ENCODE measurements at places on chromosomes 12 and 14.

GRCh38 chr12:130504840-130505175, 167.1 kb downstream of the PIWIL1 start:
- DNase-seq = no peak

DNA sequence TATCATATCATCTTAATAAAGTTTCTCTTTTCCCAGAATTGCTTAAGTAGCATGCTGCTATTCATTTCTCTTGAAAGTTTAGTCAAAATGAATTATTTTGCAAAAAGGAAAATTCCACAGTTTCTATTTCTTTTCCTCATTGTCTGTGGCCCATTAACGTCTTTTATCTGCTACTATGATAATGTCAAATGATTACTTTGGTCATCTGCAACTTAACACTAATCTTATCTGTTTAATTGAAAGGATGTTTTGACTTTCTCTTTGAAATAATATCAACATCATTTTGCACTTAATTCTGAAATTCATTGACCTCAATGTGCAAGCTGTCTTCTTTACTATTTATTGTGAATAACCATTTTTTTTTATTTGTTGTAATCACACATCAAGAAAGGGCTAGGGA, 146.5 kb upstream of the SLCO1C1 start:
- no peak for DNase-seq

DNA sequence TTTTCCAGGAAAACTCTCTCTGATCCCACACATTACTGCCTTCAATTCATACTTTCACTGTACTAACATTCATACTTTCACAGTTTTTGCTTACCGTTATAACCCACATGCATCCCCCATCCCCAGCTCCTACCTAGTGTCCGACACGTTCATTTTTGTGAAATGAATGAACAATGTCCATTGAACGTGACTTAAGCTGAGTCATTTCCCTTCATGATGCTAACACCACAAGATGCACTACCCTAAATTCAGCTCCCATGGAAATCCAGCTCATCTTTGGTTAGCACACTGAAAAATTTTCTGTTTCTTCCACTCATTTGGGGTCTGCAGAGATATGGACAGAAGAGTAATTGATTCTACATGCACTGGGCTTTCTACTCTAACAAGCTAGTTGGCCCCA, 84.7 kb downstream of the GALNT4 start:
- no peak for DNase-seq

DNA sequence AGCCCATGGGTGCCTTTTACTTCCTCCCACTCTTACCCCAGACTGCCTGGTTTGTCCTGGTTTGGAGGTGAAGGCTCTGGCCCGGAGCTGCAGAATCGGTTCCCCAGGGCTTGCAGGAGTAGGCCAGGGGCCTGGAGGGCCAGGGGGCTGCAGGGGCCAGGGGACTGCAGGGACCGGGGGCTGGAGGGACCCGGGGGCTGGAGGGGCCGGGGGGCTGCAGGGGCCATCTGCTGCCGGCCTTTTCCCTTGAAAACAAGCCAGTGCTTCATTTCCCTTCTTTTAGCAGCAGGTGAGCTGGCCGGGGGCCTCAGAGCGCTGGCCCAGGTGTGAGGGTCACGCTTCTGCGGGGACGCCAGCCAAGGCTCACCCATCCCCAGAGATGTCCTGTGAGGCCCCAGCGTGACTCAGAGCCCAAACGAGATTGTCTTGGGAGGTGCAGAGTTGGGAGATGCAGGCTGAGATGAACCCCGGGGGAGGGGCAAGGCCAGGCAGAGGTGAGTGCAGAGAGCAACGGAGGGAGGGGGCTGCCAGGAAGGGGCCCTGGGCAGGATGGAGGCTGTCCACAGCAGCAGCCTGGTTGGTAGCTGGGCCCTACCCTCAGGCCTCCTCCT, 154.9 kb downstream of the KIF26A start:
- DNase-seq = peak; percentile 43

DNA sequence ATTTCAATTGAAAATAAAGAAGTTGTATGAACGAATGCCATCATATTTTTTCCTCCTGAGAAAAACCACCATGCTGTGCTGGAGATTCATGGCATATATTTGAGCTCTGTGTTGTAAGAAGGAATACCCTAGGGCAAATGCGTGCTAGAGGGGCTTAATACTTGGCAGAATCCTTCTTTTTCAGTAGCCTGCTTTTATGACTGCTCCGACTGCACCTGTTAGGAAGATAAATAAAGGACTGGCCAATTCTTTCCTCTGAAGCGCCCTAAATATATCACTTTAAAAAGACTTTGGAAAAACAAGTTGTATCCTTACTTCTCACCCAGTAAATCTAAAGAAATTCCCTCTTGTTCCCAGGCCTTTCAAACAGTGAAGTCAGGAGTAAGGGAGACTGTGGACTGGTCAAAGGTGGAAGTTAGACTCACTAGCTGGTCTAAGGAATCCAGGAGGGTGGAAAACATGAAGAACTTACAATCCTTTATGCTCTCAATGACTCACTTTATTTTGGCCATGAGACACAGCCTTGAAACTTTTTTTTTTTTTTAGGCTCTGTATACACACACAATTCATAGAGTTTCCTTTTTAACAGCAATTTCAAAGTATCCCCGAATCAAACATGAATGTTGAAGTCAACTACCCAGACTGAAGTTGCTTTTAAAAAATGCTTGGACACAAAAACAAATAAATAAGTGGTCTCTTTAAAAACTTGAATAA, 5.2 kb downstream of the MYBPC1 start:
- DNase-seq = no peak

DNA sequence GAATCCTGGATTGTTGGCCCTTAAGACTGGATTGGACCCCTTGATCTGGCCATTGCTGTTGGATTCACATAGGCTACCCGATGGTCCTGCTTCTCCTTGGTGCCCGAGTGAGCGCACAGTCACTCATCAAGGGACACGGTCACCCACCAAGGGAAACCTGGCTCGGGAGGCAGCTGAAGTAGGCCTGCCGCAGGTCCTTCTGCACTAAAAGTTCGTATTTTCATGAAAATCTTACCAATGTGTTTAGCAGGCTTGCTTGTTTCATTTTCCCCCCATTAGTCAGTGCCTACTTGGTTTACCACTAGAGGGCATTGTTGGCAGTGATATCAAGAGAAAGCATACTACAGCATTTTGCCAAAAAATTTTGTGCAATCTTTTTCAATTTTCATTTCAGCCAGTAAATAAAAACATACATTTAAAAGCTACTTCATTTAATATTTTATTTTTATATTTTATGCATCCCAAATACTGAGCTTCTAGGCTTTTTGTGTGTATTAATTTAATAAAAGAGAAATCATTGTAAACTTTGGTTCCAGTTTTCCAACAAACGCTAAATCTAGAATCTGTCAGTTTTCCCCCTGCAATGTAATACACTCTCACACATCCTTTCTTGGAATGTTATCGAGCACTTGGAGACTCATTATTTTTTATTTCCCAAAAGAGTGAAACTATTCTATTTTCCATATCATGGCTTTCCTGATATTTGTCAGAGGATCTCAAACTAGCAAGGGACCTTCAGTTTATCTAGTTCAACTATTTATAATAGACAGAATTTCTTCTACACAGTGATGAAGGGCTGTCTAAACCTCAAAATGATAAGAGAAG, 116.7 kb downstream of the LMNTD1 start:
- no peak for DNase-seq

DNA sequence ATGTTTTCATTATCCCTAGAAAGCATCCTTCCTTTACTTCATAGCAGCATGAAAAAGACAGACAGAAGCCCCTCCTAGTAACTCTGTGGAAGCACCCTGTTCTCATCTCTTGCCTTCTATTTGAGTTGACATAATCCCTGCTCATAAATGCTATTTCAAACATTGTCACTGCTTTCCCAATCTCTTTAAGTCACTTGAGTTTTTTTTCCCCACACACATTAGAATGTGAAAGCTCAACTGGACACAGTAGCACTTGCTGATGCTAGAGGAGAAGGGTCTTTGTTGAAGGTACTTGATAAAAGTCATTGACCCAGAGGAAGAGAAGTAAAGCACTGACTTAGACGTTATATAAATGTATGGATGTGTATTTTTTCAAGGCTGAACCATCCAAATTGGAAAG, 3.0 kb downstream of the E2F7 start:
- no peak for DNase-seq

DNA sequence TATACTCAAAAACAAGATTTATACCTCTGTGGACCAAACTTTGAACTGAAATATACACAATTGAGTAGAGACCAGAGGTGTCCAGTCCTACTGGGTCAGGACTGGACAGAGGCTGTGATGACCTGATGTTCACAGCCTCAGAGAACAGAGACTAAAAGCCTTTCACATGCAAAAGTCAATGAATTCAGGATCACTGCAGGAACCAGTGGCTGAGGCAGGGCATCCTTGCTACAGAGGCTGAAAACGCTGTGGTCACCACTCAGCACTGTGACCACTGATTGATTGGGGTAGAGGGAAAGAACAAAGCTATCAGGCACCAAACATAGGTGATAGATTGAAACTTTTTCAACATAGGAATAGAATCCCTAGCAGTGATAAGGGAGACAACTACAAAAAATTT, 25.1 kb downstream of the GRIP1 start:
- DNase-seq = no peak

DNA sequence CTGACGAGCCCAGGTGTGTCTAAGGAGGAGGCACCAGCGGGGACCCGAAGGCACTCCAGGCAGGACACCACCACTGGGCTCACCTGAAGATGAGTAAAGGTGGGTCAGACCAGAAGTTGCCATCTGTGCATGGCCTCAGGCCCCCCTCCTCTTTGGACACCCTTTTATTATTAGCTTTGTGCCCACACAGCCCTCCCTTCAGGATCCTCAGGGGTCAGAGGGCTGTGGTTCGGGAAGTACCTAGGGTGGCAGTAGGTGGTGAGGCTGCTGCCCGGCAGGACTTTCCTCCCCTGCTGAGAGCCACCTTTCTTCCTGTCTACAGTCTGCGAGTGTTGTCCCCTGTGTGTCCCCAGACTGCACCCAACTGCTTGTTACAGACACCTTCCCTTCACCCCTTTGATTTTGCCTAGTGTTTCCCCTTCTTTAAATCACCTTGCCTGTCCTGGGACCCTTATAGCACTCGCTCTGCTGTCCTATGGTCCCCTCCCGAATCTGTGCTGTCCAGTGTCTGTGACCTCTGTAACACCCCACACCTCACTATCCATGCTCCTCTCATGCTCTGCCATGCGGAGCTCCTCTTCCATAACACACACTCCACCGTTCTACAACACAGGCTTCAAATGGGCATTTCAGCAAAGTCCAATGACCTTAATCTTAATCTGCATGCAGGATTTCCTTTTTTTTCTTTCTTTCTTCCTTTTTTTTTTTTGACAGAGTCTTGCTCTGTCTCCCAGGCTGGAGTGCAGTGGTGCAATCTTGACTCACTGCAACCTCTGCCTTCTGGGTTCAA, 25.7 kb downstream of the SOAT2 start:
- no peak for DNase-seq

DNA sequence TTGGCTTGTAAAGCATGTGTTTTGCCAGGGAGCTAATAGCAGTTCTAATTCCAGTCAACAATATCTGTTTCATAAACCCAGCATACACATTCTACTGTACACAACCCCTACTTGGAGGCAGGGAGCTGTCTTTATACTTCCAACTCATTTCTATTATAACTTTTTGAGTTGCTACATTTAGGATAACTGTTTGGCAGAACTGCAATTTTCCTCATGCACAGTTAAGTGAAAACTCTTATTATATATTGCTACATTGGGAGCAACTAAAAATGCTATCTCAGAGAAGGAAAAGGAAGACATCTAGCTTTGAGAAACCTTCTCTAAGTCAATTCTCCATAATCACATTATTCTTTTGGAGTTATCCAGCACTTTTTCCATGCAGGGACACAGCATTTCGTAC, 480.2 kb downstream of the RPS29 start:
- no peak for DNase-seq

GRCh38 chr14:85539510-85539909, 9.6 kb downstream of the FLRT2 start:
- DNase-seq = no peak

- DNase-seq = no peak
Measured at GRCh38 chr14:61555056-61555838, 140.1 kb upstream of the HIF1A start.

- no peak for DNase-seq
Measured at GRCh38 chr14:73719361-73719760, 5.2 kb upstream of the PNMA1 start.

DNA sequence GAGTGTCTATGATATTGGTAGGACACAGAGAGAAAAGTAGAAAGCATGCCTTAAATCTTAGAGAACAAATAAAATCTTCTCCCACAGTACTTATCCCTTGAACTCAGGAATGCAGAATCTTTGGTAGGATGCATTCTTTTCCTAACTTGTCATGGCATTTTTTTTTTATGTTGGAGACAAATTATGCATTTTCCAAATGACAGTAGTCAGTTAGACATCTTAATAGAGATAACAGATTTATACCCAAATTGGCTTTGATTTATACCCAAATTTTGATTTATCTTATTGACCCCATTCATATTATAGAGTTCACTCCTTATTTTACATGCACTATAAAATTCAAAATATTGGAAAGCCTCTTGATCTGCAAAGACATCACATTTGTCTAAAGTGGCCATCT, 132.9 kb downstream of the CNTN1 start:
- no peak for DNase-seq

DNA sequence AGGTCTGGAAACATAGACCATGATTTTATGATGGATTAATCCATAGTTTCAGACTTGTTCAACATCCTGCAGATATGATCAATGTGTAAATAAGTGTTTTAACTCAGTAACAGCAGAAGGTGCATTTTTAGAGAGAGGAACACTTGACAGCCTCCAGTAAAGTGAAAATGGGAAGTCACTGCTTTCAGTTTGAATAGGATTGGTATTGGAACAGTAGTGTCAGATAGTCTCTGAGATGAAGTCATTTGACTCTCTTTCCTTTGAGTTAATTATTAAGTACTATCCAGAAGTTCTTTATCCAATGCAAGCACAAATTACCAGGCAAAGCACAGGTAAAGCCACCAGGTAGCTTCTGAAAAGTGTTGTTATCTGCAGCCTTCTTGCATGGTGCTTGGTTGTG, 14.5 kb upstream of the NAV3 start:
- no peak for DNase-seq

GRCh38 chr14:74514471-74514941, 20.9 kb downstream of the ISCA2 start:
- DNase-seq = no peak

- DNase-seq = no peak
Measured at GRCh38 chr12:92719674-92720073, 16.9 kb downstream of the PLEKHG7 start.

DNA sequence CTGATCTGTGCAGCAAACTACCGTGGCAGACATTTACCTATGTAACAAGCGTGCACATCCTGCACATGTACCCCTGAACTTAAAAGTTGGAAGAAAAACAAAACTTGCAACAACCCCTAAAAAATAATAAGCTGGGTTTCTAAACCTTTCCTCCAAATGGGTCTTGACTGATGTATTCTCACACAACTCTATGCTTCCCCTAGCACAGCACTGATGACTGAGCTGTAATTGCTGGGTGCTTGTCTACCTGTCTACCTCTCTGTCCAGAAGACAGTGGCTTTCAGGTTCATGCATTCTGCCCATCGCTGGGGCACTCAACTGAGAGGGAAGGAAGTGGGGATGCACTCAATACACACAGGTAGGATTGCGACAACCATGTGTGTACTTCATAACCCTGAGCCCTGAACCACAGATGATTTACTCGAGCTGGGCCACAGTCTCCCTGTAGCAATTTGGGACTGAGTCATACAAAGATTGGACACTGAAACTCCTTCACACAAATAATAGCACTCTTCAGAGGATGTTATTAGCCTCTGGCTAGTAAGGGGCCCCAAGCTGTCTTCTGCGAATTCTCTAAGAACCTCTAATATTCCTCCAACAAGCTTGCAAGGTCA, 44.8 kb upstream of the TMPO start:
- no peak for DNase-seq
